ENCODE measurements at places on chromosomes 7 and 10. TPM values are rescaled to one million over a fixed set of nuclear protein-coding genes. Genes with fewer than 3 reads are reported as not detected.

The OPN4 gene
- total RNA-seq, result 0.11 TPM

The SFR1 gene
- 7.5 TPM for total RNA-seq

The PLEKHS1 gene
- total RNA-seq, result not detected

The TAS2R41 gene
- total RNA-seq, result not detected

The RHOBTB1 gene
- total RNA-seq, result 11.3 TPM

The WEE2 gene
- not detected for total RNA-seq

The ARHGEF35 gene
- 0.40 TPM for total RNA-seq

The SP8 gene
- not detected for total RNA-seq

The UTF1 gene
- total RNA-seq, result not detected

The MALRD1 gene
- 0.52 TPM for total RNA-seq

The DNAJC12 gene
- 6.9 TPM for total RNA-seq

The TDRD1 gene
- total RNA-seq, result 7.0 TPM

The CAV1 gene
- total RNA-seq, result 274 TPM

The IFIT1 gene
- 28.4 TPM for total RNA-seq

The FZD1 gene
- 20.3 TPM for total RNA-seq

The FAM237B gene
- not detected for total RNA-seq

The MAGI2 gene
- 3.8 TPM for total RNA-seq

The TYW1B gene
- 1.3 TPM for total RNA-seq

Measured in heart right ventricle (tissue), 16 donors.